Activated T-helper 1 cell treated with anti-CD3 and anti-CD28 coated beads, Interleukin-12 subunit alpha, Interleukin-12 subunit beta, Interleukin-2, Interleukin-4 antibody, amounts not matched to agents 30 ng/mL and 10 ng/mL and 1 ng/mL, durations not matched to agents 14 hours and 24 hours and 36 hours (primary cell): ENCODE measurements at places on chromosomes 16 and 17.

DNA sequence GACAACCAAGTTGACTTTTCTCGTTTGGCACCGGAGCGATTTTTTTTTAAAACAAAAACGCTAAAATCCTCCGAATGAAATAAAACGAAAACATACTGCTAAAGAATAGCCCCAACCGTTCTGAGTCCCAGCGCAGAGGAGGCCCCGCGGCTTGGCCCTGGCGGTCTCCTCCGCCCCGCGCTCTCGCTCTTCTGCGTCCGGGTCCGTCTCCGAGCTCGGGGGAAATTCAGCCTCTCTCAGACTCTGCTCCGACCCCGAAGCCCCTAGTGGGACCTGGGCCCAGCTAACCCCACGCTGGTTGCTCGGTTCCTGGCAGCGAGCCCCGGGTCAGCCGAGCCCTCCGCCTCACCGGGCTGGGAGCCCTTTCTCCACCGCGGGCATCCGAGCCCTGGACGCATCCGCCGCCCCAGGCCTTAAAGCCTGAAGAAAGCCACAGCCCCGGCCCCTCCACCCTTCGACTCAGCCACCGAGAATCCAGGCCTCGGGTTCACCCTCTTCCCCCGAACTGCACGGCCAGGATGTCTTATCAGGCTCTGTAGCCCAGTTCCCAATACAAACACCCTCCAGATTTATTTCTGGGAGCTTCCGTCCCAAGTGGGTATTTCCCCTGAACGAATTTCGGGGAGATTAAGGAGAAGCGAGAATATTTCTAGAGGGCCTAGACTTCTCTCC, 1.2 kb downstream of the TBX2 start:
- DNase-seq: no peak

DNA sequence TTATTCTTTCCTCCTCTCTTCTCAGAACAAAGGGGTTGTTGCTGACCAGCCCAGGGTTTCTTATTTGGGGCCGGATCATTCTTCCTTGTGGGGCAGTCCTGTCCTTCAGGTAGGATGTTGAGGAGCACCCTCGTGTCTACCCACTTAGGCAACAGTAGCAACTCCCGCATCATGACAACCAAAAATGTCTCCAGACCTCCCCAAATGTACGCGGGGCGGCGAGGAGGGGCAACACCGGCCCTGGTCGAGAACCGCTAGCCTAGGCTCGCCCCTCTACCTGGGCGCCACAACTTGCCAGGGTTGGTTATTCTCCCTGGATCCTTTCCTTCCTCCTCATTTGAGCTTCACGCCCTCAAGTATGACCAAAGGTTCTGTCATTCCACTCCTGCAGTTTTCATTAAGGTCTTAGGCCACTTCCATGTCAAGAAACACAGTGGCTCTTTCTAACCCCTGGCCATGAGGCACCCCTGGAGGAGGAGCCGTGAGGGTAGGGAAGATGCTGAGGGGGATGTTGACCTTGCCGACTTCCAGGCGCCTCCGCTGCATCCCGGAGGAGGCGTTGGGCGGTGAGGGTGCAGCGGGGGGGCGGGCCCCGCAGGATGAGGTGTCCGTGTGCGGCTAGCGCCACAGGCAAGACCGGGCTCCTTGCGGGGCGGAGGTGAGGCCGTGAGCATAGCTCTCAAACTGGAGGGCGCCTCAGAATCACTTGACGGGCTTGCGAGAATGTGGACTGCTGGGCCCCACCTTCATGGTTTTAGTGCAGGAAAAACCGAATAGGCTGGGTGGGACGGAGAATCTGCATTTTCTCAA, 712 bp upstream of the SPECC1 start:
- no peak for DNase-seq

GRCh38 chr16:695355-696089, 5.3 kb upstream of the WDR24 start:
- DNase-seq: peak; percentile 66

DNA sequence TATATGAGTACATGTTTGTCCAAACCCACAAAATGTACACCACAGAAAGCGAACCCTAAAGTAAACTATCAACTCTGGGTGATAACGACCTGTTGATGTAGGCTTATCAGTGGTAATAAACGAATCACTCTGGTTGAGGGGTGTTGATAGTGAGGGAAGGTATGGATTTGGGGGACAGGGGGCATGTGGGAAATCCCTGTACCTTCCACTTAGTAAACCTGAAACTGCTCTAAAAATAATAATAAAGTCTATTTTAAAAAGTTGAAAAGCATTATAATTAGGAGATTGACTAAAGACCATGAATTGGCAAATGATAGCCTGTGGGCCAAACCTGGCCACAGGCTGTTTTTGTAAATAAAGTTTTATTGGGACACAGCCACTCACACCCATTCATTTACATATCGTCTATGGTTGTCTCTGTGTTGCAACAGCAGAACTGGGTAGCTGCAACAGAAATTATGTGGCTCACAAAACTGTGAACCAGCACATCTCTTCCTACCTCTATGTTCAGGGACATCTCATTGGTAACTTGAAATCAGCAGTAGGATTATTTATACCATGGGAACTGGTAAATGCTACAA, 85.5 kb upstream of the CDYL2 start:
- no peak for DNase-seq

DNA sequence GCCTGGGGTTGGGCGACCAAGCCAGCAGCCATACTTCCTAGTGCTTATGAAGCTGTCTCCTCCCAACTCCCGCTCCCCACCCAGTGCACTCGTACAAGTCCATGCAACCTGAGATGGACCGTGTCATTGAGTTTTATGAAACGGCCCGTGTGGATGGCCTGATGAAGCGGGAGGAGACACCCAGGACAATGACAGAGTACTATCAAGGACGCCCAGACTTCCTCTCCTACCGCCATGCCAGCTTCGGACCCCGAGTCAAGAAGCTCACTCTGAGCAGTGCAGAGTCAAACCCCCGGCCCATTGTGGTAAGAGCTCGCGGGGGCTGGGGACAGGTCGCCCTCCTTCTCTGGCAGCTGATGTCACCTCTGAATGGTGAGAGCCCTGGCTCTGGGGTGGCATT, 11.0 kb upstream of the KATNB1 start:
- DNase-seq: no peak

GRCh38 chr16:1724491-1724890, 18.5 kb downstream of the MAPK8IP3 start:
- no peak for DNase-seq

- no peak for DNase-seq
These were observed 33.7 kb downstream of the MYO18A start for GRCh38 chr17:29146369-29146972.

DNA sequence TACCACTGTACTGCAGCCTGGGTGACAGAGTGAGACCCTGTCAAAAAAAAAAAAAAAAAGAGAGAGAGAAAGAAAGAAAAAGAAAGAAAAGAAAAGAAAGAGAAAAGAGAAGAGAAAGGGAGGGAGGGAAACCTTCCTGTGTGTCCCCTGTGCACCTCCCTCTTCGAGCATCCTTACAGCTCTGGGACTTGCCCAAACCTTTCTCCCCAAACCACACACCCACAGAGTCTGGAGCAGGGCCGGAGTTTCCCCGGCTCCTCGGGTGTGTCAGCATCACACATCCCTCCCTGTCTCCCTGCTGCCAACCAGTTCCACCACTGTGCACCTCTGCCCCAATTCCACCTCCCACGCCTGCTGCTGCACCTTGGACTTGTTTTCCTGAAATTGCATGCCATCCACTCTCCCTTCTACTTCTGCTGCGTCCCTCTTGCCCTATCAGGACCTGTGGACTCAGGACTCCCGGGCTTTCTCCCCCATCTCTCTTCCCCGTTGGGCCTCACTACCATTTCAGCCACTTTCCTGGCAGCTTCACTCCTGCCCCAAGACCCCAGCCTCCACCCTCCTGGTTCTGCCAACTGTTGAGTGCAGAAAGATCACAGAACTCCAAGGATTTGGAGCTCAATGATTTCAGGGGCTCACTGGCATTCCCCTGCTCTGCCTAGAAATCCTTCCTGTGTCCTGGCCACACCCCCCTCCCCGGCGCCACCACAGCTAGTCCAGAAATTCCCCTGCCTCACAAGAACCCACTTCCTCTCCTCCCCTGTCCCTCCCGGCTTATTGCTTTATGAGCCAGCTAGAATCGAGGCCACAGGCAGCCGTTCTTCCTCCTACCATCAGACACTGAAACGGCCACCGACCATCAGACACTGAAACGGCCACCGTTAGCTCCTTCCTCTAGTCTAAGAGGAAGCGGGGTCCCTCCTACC, 3.7 kb upstream of the CDK3 start:
- DNase-seq: peak; percentile 38

DNA sequence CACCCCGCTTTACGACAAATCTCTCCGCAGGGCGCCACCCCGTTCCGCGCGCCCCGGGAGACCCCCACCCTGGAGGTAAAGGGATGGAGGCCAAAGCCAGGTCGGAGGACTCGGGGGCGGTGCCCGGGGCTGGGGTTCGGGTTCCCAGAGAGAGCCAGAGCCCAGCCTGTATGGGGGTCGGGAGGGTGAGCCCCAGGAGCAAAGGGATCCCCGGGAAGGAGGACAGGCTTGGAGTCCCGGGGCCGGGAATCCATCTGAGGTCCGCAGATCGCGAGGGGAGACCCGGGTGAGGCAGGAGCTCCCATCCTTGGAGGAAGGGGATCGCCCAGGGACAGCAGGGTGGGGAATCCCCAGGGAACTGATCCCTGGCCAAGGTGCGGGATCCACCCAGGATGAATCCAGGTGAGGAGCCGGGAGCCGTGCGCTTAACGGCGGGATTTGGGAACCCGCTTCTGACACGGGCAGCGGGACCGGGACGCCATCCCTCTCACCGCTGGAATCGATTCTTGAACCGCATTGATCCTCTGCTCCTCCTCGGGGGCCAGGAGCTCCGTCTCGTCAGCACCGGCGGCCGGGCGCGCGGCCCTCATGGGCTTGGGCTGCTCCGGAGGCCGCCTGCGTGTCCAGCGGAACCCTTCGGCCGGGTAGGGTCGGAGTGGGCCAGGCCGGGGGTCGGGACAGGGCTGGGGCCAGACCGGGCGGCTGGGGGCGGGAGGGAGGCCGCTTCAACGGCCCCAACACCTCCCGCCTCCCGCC, at the start of gene MMD:
Gene MMD (minus strand): TSS at position 657 of the 756 bp plus-strand sequence. CDS start 140 bp downstream, at position 517.
- no peak for DNase-seq

DNA sequence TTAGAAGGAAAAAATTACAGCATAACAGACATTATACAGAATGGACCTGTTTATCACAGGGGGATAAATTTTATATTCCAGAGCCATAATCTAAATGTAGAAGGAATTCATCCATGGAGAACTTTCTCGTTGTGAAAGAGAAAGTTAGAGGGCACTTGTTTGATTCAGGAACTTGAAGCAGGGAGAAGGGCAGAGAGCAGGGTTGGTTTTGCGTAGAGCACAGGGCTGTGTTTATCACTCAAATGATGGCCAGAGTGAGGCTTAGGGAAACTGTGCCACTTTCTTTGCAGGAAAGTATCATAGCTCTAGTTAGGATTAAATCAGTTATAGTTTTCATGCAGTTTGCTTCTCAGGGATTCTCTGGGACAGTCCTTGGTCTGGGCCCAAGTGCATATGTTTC, 29.1 kb upstream of the MED13 start:
- no peak for DNase-seq

- no peak for DNase-seq
These were observed 57.7 kb downstream of the ZNF778 start for GRCh38 chr16:89275284-89275584.

- DNase-seq: no peak
These were observed 12.1 kb downstream of the NT5M start for GRCh38 chr17:17315142-17315821.

GRCh38 chr17:31453896-31454295, 62.4 kb downstream of the RAB11FIP4 start:
- DNase-seq: no peak

- no peak for DNase-seq
These were observed 53.1 kb upstream of the ABCC11 start for GRCh38 chr16:48300391-48300856.

DNA sequence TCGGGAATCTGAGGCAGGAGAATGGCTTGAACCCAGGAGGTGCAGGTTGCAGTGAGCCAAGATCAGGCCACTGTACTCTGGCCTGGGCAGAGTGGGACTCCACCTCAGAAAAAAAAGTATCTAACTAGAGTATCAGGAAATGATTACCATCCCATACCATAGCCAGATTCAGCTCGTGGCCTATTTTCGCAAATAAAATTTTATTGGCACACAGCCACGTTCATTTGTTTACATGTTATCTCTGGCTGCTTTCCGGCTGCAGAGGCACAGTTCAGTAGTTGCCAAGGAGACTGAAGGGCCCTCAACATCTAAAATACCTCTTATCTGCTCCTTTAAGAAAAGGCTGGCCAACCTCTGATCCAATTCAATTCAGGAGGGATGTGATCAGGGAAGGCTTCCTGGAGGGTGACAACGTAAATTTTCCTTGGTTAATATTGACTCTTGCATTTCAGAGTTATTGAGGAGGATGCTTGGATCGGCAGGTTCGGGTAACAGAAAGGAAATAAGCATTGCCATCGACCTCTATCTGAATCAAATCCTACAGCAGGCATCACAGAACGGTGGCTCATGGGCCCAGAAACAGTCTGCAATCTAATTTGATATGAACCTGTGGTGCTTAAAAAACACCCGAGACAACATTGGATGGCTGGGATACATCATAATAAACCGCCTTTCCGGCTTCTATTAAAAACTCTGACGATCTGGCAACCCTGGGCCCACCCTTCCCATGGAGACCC, 73.8 kb downstream of the XYLT1 start:
- no peak for DNase-seq

DNA sequence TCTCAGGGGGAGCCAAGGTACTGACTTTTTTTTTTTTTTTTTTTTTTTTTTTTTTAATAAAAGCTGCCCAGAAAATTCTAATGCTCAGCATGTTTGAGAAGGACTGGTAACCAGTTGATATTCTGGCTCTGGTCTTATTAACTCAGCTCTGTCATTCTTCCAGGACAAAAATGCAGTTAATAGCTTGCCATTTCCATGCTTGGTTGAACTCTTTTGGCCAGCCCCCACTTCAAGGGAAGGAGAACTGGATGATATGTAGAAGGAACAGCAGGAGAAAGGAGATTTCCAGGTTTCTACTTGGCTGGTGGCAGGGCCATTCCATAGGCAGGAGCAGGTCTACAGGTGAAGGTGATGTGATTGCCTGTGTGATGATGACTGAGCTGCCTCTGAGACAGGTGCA, 59.2 kb upstream of the TANC2 start:
- no peak for DNase-seq

GRCh38 chr16:65786916-65787315, 579.6 kb upstream of the CDH5 start:
- DNase-seq: no peak

DNA sequence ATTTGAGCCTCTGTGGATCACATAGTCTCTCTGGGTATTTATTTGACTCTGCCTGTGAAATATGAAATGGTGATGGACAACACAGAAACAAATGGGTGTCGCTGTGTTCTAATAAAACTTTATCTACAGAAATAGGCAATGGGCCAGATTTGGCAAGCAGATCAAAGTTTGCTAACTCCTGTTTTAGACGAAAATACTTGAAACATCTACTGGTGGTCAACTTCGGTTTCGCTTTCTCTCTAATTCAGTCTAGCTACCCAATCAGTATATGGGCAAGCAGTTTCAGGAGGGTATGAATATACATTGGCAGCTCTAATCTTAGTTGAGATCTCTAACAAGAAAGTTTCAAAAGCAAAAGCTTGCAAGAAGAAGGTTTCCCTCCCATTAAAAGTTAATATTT, 60.1 kb upstream of the DYNLRB2 start:
- no peak for DNase-seq
